Cortex of kidney (tissue), 1 donor: ENCODE measurements at places on chromosomes 7 and 10.

DNA sequence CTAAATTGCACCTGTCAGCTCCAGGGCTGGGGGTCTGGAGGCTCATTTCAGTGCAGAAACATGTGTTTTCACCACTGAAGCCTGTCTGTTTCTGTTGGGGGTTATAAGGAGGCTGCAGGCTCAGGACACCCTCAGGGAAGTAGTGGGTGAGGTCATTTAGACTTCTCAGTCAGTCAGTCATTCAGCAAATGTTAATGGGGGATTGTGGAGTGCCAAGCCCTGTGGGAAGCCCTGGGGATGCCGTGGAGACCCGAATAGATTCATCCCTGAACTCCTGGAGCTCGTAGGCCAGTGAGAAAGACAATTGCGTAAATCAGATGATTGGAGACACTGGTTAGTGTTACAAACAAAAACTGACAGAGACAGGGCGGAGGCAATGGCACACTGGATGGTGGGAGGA lies 19.2 kb downstream of the LHPP start:
- no peak for DNase-seq

GRCh38 chr10:89144836-89145235 lies 62.3 kb downstream of the CH25H start:
- DNase-seq: no peak

DNA sequence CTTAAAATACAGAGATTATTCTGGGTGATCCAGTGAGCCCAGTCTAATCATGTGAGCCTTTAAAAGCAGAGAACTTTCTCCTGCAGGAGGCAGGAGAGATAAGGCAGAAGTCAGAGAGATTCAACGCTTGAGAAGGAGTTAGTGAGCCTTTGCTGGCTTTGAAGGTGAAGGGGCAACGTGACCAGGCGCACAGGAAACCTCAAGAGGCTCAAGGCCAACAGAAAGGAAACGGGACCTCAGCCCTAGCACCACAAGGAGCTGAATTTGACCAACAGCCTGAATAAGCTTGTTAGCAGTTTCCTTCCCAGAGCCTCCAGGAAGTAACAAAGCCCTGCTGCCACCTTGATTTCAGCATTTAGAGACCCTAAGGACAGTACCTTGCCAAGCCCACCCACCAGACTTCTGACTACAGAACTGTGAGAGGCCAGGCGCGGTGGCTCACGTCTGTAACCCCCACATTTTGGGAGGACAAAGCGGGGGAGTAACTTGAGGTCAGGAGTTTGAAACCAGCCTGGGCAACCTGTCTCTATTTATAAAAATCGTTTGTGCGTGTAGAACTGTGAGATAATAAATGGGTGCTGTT lies 87.3 kb upstream of the KAT6B start:
- no peak for DNase-seq

GRCh38 chr10:79044036-79044632 lies 24.6 kb upstream of the ZMIZ1 start:
- no peak for DNase-seq

GRCh38 chr10:110834629-110835301 lies 37.0 kb upstream of the PDCD4 start:
- no peak for DNase-seq

DNA sequence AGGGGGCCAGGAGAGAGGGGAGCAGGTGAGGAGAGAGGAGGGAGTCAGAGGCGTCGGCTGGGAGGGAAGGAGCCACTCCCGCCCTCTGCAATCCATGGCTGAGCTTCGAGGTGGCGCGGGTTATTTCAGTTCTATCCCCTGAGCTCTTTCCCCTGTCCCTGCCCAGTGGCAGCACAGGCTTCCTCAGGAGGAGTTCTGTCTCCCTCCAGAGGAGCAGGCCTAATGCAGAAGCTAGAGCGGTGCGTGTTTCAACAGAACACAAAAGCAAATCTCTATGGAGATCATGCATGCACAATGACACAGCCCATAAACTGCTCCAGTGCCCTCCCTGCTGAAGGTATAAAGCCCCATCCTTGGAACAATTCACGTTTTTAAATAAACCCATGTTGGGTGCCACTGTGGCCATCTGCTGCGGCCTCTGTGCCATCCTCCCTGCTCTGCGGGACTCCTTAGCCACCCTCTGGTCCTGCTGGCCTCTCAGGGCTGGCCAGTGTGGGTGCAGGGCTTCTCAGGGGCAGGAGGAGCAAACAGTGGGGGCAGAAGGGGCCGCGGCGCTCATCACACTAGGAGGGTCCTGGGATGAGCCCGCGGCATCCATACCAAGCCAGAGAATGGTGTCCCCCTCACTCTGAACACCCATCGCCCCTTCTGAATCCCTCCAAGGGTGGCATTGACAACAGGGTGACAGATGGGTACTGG lies 192.6 kb upstream of the LYZL2 start:
- DNase-seq: no peak

- DNase-seq: no peak
These were observed 30.0 kb upstream of the RNF32 start for GRCh38 chr7:156610601-156611000.

GRCh38 chr10:49738616-49739360 lies 23.3 kb downstream of the OGDHL start:
- no peak for DNase-seq

DNA sequence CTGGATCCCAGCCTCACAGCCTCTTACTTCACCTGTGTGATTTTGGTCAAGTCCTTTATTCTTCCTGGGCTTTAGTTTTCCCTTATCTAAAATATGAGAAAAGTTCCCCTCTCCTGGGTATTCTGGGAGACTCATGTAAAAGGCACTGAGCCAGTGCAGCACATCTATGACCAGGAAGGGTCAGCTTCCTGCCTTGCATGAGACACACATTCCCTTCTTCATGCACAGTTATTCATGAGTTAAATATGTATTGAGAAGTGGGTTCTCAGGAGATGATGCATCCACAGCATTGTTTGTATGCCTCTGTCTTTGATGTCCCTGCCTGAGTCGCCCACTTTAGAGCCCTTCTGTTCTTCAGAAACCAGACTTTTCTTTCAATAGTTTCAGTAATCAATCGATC lies 33.3 kb downstream of the EGFR start:
- no peak for DNase-seq

DNA sequence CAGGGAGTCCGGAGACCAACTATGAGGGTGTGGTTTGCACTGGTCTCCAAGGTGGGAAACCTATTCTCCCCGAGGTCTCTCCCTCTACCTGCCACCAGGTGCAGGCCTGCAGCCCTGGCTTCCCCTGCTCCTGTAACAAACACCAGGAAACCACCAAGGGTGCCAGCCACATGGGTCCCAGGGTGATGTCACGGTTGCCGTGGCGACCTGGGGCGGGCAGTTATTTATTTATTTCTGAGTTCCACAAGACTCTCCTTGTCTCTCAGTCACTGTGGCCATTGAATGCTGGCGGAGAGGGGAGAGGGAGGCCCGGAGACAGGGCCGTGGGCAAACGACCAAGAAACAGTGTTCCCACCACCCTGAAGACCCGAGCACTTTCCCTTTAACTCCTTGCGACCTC lies 27.0 kb downstream of the MMD2 start:
- DNase-seq: no peak

DNA sequence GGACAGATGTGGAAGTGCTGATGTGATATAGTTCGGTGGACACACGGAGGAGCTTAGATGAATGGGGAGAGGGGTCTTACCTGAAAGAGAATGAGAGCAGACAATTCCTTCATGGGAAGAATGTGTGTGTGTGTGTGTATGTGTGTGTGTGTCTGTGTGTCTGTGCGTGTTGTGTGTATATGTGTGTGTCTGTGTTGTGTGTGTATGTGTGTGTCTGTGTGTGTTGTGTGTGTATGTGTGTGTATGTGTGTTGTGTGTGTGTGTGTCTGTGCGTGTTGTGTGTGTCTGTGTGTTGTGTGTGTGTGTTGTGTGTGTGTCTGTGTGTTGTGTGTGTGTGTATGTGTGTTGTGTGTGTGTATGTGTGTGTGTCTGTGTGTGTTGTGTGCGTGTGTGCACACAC lies 104.2 kb downstream of the FAM204A start:
- no peak for DNase-seq

DNA sequence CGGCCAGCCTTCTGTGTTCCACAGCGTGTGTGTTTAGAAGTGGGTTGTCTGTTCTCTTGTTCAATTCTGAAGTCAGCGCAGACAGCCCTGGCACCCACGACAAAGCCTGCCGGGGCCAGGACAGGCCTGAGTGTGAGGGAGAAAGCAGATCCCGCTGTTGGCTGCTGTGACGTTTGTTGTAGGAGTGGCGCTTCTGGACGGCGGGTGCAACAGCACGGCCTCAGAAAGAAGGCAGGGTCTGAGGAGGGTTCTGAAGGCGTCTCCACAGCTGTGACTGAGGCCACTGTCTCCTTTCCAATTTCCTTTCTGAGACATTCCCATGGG lies 76.2 kb downstream of the VIPR2 start:
- no peak for DNase-seq

DNA sequence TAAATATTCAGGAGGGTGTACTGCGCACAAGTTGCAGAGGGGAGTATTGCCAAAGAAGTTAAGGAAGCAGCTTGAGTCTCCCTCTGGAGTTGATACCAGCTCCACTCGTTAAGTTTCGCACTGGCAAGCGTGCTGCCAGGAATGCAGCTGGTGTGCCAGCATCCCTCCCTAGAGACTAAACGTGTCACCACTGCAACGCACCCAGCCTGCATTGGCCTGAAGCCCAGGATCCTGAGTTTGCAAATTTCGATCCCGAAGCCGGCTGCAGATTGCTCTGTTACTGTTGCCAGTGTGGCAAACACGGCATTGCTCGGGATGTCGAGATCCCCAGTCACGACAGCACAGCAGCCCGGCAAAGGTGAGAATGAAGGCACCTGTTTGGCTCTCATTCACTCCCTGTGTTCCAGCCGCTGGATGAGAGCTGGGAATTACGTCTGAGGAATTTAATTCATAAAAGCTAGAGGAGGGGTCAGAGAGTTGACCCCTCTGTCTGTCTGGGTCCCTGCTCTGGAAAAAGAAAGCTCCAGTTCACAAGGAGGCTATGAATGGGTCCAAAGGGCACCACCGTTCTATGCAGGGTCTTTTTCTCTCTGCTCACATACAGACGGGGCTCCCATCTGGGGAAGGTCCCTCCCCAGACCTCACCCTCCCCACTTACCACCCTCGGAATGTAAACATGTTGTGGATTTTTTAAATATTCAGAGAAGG lies 61.0 kb downstream of the NRP1 start:
- DNase-seq: no peak

DNA sequence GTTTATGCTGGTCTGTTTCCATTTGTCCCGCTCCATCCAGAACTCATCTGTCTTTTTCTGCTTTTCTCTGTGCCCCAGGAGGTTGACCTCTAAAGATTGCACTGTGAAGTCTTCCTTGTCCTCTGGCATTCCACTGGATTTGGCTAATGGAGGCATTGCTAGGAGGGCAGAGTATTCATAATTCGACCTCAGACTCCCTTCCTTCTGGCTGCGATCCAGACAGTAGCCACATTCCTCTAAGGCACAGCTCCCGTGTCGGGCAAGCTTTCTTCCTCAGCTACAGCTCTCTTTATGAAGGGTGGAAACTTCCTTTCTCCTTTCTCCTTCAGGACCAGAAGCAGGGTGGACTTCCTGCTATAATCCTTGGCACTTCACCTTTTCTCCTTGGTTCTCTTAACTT lies 175.9 kb downstream of the BAMBI start:
- no peak for DNase-seq

- DNase-seq: no peak
These were observed 192.6 kb upstream of the CCDC6 start for GRCh38 chr10:60098677-60099601.

- DNase-seq: no peak
These were observed 123.3 kb downstream of the PAXIP1 start for GRCh38 chr7:154879629-154880028.

- DNase-seq: no peak
These were observed 1.9 kb upstream of the EBF3 start for GRCh38 chr10:129965959-129966358.

DNA sequence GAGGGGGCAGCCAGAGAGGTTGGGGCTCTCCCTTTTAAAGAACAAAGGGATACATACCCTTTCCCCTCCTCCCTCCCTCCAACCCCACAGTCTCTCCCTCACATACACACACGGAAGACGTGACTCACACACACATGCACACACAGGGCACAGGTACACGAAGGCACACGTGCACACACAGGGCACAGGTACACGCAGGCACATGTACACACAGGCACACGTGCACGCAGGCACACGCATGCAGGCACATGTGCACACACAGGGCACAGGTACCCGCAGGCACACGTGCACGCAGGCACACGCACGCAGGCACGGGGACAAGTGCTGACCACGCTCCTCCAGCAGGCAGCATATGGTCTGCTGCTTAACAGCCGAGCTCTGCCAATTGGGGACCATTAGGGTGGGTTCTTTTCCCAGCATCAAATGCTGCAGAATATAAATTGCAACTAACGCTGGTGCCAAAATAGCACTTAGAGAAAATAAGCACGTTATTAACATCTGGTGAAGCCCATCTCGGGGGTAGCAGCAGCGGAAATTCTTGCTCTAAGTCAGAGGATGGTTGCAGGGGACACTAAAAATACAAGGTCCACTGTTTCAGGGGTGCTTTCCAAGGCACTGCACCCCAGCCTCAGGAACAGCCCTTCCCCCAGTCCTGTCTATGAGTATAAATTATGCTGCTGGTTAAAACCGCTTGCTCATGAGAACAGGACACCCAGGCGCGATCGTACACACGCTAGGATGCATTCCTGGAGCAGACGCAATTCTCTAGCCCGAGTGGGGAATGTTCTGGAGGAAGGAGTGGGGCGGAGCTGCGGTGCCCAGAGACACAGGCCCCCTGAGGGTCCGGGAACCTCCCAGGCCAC lies 55.2 kb upstream of the TNRC18 start:
- no peak for DNase-seq

DNA sequence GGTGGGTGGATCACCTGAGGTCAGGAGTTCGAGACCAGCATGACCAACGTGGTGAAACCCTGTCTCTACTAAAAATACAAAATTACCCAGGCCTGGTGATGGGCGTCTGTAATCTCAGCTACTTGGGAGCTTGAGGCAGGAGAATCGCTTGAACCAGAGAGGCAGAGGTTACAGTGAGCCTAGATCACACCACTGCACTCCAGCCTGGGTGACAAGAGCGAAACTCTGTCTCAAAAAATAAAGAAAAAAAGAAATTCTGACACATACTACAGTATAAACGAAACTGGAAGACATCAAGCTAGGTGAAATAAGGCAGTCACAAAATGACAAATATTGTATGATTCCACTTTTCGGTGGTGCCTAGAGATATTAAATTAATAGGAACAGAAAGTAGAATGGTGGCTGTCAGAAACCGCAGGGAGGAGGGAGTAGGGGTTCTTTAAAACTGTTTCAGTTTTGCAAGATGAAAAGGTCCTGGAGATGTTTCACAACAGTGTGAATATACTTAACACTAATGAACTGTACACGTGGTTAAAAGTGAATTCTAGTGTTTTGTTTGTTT lies 23.2 kb downstream of the PILRA start:
- DNase-seq: no peak
